ENCODE measurements at places on chromosomes 11 and 22.

DNA sequence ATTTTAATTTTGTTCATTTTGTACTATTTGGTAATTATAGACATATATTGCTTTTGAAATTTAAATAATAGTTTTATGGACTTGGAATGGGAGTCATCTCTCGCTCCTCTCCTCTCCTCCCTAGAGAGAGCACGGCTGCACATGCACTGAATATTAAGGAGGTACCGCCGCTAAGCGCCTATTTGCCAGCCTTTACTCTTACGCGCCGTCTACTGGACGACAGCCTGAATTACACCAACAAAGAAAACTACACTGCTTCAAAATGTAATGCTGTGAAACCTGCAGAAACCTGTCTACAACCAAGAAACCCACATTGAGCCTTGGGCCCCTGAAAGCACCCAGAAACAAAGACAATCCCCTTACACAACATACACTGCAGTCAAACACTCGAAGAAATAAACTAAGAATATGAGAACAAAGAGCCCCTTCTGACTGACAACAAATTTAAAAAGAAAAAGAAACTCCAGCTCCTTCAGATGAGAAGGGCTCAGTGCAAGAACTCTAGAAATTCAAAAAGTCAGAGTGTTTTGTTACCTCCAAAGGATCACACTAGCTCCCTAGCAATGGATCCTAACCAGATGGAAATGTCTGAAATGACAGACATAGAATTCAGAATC is 737.2 kb downstream of the LRRC4C start:
- peak; percentile 30 for DNase-seq

DNA sequence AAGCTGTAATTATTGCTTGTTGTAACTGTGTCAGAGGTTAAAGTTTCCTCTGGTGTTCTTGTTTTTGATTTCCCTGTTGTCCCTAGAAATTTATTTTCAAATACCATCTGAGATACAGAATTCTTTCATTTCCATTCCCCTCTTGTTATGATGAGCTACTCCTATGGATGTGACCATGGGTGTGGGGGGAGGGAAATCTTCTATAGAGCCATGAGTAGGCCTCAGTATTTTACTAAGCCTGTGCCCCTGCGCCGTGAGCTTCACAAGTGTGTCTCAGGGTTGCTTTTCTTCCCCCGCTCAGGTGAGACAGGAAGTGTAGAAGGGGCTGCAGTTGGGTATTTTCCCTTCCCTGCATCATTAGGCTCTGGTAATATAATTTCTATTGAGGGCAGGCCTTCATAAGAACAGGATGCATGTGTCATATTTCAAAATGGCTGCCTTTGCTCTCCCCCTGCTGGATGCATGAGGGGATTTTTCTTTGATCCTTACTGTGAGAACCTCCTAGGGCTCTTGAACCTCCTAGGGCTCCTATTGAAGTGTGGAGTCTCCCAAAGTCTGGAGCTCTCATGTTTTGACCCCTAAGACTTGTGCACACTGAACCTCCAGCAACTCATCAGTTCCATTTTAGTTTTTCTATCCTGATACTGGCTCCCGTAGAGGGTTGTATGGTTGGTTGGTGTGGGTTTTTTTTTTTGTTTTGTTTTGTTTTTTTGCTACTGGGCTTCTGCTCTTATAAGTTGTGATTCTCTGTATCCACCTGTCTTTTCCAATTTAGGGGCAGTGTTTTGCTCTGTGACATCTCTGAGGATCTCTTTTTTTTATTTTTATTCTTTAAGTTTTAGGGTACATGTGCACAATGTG is 658.2 kb downstream of the NTM start:
- peak; percentile 86 for DNase-seq

DNA sequence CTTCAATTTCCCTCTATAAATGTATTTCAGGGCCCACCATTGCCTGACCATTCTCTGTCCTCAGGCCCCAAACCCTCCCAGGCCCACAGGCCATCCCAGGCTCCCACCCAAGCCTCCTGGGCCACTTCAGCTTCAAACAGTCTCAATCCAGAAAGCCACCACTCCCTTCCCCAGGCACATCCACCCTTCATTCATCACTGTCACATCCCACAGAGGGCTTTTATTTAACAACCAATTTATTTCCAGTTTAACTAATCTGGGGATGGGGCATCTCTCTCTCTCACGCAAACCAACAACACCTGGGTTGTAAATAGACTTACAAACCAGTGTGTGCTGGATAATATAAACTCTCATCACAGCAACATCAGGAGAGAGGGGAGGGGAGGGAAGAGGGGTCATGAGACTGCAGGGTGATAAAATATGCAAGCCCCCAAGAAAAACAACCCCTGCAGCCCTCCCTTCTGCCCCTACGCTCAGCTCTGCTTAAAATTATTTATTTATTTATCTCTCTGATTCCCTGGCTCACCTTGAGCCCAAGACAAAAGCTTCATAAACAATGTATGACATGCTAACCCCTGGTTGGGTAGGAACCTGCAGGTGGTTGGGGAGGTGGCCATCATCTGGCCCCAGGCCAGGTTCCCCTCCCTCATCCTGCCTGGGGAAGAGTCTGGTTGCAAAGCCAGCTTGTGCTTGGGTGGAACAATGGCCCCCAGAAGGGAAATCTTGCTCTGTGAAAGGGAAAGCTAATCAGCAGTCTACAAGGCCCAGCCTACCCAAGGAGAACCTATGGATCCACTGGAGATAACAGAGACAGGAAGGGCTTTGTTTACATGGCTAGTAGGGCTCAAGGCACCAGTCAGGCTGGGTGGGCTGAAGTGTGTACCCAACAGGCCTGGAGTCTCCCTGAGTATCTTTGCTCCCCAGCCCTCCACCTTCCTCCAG is 359.2 kb downstream of the BUD13 start:
- DNase-seq, result peak; percentile 98

- no peak for DNase-seq
These were observed 1078.0 kb downstream of the LRRC4C start for GRCh38 chr11:40381481-40381880.

GRCh38 chr11:114088216-114088615 is 28.7 kb downstream of the ZBTB16 start:
- no peak for DNase-seq

GRCh38 chr11:19679952-19680828 is 32.4 kb upstream of the NAV2 start:
- DNase-seq, result peak; percentile 7

- DNase-seq, result no peak
These were observed 16.0 kb downstream of the RASD2 start for GRCh38 chr22:35556666-35557065.

GRCh38 chr11:9838961-9839360 is 175.1 kb downstream of the SWAP70 start:
- peak; percentile 67 for DNase-seq

GRCh38 chr22:31488346-31488883 is 1.2 kb downstream of the EIF4ENIF1 start:
- no peak for DNase-seq

DNA sequence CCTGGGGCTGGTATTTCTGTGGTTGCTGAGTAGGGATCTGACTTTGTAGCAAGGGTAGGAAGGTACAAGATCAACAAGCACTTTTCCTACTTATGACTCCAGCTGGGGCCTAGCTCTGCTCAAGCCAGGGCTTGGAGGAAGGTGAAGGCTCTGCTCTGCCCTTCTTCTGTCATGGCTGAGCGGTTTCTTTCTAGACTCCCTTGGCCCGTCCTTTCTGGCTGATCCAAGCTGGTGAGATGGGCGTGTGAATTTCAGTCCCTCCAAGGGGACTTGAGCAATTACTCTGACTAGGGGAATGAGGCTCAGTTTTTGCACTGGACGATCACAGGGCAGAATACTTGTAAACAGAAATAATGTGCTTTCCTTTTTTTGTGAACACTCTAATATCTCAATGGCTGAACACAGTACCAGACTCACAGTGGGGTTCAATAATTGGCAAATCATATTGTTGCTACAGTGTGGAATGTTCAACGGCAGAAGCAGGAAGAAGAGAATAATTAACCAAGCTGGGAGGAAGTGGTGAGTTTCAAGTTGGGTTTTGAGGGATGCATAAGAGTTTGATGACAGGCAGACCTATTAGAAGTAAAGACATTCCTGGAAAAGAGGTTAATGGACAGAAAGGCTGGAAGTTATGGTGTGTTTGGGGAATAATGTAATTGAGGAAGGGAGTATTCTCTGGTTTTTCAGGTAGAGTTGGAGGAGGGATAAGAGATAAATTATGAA is 507.6 kb downstream of the MIAT start:
- no peak for DNase-seq

- no peak for DNase-seq
These were observed 13.0 kb downstream of the SPATA19 start for GRCh38 chr11:133832096-133832990.

GRCh38 chr11:32487270-32487669 is 51.9 kb upstream of the WT1 start:
- DNase-seq, result no peak

DNA sequence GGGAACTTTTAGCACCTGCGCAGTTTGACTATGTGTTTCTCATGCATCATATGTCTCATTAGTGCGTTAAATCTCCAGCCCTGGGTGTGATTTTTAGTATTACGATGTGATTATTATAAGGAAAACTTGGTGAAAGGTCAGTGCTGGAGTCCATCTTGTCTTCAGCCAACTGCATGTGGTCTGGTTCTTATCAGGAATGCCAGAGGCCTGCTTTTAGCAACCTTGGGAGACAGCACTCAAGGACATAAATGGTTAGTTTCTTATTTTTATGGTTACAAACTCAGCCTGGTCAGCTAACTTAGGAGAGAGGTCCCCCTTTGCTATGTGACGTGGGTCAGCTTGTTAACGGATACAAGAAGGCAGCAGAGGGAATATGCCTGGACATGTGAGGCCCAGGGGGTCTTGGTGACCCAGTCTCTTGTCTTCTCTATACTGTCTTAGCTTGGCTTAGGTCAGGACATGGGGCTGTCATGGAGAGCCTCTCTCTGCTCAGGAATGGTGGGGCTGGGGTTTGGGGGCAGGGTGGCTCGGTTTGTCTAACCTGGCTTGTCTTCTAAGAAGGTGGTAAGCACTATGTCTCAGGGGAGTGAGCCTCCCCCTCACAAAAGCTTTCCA is 21.5 kb downstream of the KCTD21 start:
- no peak for DNase-seq

DNA sequence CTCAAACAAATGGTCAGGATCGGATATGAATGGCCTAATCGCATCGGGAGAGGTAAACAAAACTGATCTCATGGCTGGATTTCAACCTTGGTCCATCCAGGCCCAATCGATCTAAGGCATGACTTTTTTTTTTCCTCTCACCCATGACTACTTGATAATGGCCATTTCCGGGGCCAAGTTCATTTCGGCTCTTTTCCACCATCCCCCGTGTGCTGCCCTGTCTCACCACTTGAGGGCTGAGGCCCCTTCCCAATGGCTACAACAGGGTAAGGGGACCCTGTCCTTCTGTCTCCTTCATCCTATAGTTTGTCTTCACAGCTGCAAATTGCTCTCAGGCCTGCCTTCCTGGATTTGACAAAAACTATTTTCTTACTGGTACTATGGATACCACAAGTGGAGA is 26.7 kb downstream of the GRAP2 start:
- DNase-seq, result peak; percentile 28

GRCh38 chr11:100536979-100537378 is 150.1 kb upstream of the ARHGAP42 start:
- no peak for DNase-seq

- no peak for DNase-seq
These were observed 9.5 kb downstream of the TTC28 start for GRCh38 chr22:28670161-28670560.

- DNase-seq, result no peak
These were observed 1.2 kb downstream of the SYNGR1 start for GRCh38 chr22:39350757-39351688.

GRCh38 chr11:4821021-4821420 is at the start of gene OR51F2:
Gene OR51F2 (plus strand): TSS chr11:4821321. CDS start chr11:4821422, 101 bp downstream.
- DNase-seq, result no peak

DNA sequence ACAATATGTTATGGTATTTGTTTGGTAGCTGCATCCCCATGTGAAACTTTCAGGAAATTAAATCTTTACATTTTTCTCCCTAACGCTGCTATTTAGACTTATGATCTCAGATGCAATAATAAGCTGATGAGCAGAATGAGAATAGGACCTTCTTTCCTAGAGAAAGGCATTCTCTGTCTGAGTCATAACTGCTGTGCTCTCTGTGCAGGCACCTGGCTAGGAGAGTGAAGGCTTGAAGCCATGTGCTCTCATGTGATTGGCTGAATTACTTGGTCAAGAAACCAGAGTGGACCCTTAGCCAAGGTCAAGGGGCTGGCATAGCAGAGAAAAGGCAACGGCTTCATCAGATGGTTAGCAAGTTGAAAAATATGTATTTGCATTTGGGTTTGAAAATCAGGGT is 185.0 kb downstream of the ADAMTS15 start:
- no peak for DNase-seq

- DNase-seq, result peak; percentile 78
These were observed 36.4 kb upstream of the PTPRJ start for GRCh38 chr11:47943721-47944586.

DNA sequence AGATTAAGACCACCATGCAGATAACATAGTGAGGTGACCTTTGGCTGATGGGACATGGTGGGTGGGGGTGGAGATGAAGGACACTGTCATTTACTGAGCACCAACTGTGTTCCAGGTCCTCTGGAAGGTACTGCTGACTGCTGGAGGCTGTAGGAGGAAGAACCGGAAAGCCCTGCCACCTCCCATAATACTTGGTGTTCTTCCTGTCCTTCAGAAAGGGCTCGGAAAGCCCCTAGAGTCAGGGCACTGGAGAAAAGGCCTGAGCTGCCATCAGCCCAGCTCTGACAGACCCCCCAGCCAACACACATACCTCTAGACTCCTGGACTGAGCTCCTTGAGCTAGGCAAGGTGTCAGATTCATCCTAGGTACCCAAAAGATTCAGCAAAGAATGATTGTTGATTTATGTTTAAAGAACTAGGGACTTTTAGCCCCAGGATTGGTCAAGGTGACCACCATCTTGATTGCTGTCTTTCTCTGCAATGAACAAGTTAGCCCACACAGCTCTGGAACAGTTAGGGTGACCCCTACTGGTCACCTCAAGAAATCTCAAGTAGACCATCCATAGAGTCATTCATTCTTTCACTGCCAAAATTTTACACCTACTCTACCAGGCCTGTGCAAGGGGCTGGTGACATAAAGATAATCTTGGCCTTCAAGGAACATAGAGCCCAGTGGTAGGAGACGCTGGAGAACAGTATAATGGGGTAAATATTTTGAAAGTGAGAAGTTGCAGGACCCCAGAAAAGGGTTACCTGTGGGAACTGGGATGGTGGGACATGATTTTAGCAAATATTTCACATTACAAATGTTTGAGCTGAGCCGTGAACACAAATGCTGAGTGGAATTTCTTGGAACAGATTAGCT is 39.4 kb downstream of the IRAG1 start:
- peak; percentile 58 for DNase-seq

- DNase-seq, result no peak
These were observed 6.6 kb upstream of the RAB30 start for GRCh38 chr11:83078269-83078668.
